ENCODE measurements at places on chromosomes 4 and X.

- DNase-seq: no peak
These were observed 4.8 kb upstream of the TMEM154 start for GRCh38 chr4:152684587-152684986.

GRCh38 chrX:153875391-153876111 lies 10.4 kb downstream of the L1CAM start:
- no peak for DNase-seq

- DNase-seq: no peak
These were observed 16.6 kb downstream of the BST1 start for GRCh38 chr4:15719506-15719905.

- DNase-seq: no peak
These were observed 52.4 kb downstream of the MAPK10 start for GRCh38 chr4:86307432-86307831.

DNA sequence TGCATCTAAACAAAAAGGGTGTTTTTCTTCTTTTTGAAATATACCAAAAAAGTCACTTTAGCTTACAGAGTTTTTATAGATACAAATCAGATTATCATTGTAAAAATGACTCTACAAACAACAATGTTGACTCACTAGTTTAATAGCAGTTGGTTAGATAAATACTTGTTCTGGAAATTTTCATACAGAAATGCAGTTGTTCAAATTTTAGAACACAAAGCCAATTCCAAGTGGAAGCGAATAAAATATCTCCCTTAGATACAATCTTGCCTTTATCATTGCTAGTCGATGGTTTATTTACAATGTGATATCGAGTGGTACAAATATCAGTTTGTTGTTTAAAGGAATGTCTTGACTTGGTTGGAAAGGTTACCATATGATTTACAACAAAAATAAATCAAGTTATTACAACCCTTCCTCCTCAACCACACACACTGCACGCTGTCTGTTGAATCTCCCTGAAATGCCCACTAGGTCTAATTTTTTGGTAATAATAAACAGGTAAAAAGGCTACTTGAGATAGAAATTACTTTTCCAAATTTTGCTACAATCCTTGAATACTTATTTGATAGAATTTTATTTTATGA lies 114.8 kb downstream of the CDS1 start:
- no peak for DNase-seq

- no peak for DNase-seq
These were observed 331.0 kb upstream of the EMCN start for GRCh38 chr4:100848841-100849240.

- DNase-seq: no peak
These were observed 65.1 kb upstream of the DIAPH2 start for GRCh38 chrX:96619588-96619987.

- no peak for DNase-seq
These were observed 2.8 kb downstream of the SFRP2 start for GRCh38 chr4:153785910-153786721.

Data from NCI-H1417 treated with DMSO at 0.1 percent for 48 hours (cell line).